DMS79 (cell line): ENCODE measurements at places on chromosomes 1 and 21.

GRCh38 chr1:109468061-109468460, 1.7 kb downstream of the SYPL2 start:
- no peak for DNase-seq

DNA sequence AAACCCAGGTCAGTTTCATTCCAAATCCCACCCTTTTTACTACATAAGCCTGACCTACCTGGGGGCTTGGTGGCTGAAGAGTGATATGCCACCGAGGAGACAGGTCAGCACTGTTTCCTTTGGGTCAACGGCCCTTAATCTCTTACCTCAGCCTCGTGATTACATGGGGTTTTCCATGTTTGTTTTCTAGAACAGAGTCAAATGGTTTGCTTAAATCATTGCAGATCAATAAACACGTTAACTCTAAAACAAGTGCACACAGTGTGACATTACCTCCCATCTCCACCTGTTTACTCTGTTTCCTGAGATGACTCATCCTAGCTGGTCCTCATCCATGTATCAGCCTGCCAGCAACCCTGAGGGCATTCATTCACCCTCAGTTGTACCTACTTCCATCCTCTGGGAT, 40.8 kb upstream of the TP53BP2 start:
- no peak for DNase-seq

DNA sequence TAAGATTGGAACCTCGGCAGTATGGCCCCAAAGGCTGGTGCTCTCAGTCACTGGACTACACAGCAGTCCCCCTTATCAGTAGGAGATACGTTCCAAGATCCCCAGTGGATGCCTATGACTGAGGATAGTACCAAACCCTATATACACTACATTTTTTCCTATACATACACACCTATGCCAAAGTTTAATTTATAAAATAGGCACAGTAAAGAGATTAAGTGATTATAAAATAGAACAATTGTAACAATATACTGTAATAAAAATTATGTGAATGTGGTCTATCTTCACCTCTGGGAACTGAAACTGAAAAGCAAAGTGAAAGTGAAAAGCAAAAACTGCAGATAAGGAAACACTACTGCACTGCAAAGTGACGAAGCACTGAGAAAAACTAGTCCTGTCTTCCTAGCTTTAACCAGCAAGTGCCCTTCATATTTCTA, 96.8 kb downstream of the INTS7 start:
- no peak for DNase-seq

- DNase-seq: no peak
Observed at GRCh38 chr1:197776351-197777105, 1.2 kb upstream of the DENND1B start.

GRCh38 chr1:207808911-207809555, 57.2 kb downstream of the CD46 start:
- DNase-seq: no peak

GRCh38 chr1:178502330-178502714, 5.6 kb upstream of the CLEC20A start:
- DNase-seq: no peak

GRCh38 chr1:91161166-91161565, 139.3 kb upstream of the ZNF644 start:
- no peak for DNase-seq

DNA sequence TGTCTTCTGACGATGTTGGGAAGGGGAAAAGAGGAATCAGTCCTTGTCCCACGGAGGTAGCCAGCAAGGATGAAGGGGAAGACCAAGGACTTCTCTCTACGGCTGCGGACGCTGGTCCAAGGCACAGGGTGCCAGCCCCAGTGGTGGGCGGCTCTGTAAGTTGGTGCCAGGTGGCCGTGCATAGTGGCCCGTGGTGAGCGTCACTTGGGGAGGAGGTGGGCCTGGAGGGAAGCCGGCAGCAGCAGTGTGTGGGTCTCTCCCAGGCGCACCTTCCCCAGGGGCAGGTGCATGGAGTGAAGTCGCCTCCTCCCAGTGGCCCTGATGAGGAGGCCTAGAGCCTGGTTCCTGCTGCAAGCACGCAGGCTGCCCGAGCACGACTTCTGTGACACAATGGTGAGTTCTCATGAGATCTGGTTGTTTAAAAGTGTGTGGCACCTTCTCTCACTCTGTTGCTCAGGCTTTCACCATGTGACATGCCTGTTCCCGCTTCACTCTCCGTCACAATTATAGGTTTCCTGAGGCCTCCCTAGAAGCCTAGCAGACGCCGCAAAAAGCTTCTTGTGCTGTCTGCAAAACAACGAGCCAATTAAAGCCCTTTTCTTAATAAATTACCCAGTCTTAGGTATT, 43.6 kb upstream of the TIAM1 start:
- DNase-seq: no peak

- no peak for DNase-seq
Observed at GRCh38 chr1:234770924-234771540, 161.1 kb upstream of the IRF2BP2 start.

DNA sequence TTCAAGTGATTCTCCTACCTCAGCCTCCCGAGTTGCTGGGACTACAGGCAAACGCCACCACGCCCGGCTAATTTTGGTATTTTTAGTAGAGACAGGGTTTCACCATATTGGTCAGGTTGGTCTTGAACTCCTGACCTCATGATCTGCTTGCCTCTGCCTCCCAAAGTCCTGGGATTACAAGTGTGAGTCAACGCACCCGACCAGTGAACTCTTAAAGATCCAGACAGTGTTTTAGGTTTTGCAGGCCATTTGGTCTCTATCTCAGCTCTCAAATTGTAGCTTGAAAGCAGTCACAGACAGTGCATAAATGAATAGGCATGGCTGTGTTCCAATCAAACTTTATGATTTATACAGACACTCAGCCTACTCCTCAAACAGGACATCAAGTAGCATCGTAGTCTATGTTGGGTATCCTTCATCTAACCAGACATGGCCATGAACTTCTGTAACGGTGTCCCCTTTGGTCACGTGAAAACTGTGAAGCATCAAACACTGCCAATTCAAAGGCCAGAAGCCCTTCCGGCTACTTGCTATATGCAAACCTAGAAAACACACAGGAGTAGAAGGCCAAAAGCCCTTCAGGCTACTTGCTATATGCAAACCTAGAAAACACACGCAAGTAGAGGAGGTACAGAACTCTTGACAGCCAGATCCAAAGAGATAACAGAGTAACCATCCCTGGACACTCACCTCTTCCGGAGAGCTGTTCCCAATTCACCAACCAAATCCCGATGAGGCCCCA, 3.1 kb downstream of the FUCA1 start:
- DNase-seq: no peak

GRCh38 chr1:78019024-78019423, 14.3 kb downstream of the DNAJB4 start:
- DNase-seq: no peak

GRCh38 chr1:68321084-68321685, 88.9 kb upstream of the WLS start:
- no peak for DNase-seq

- no peak for DNase-seq
Observed at GRCh38 chr21:25974964-25975363, 195.6 kb downstream of the APP start.

- DNase-seq: no peak
Observed at GRCh38 chr1:226414098-226414698, 6.3 kb upstream of the PARP1 start.

GRCh38 chr21:41813226-41813625, 46.4 kb upstream of the RIPK4 start:
- DNase-seq: no peak

DNA sequence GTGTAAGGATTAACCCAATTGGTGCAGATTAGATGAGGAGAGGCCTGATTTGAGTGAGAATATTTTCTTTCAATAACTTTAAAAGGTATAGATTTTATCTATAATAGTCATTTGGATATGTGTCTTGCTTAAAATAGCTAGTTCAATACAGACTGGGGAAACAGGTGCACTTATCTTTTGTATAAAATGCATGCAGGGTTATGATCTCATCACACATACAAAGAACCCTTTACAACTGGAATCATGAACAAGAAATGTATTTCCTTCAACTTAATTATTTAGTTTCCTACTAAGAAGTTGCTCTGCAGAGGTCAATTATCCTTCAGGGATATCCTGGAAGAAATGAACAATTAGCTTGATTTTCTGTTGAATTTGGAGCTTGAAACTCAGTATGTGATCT, 259.6 kb downstream of the PTBP2 start:
- no peak for DNase-seq

DNA sequence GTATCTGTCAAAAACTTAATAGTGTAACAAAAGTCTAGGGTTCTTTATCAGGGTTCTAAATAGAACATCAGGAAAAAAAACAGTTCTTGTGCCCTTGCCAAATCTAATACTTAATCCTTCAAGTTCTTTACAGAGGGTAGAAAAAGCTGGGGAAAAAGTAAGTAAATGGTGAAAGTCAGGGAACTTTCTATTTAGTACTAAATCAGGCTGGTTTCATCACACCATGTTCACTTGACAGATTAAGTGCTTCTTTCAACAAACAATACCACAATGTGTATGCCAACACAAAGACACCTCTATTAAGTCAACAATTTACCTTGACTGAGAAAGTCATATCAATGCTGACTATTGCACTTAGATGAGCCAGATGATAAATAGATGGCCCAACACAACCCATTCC, 9.7 kb downstream of the DBT start:
- DNase-seq: no peak

GRCh38 chr21:38306433-38307141, 49.8 kb downstream of the KCNJ15 start:
- no peak for DNase-seq

- DNase-seq: no peak
Observed at GRCh38 chr1:197994907-197995407, 77.8 kb downstream of the LHX9 start.

DNA sequence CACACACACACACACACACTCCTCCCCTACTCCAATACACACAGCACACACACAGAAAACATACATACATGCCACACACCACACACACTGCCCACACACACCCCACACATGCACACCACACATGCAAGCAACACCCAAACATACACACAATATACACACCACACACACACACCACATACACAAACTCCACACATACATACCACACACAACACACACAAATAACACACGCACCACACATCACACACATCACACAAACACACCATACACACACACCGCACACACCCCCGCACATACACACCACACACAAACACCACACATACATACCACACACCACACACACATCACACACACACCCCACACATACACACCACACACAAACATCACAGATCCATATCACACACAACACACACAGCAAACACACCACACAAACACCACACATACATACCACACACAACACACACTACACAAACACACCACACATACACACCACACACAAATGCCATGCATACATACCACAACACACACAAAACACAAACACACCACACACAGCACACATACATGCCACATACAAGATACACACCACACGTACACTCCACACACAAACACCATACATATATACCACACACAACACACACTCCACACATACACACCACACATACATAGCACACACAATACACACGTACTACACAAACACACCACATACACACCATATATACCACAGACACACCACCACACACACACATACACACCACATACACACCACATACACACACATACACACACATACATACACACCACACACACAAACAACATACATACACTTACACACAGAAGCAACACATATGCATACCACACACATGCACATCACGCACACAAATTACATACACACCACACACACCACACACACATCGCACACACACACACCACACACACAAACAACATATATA, 932 bp upstream of the RAB7B start:
- DNase-seq: no peak

DNA sequence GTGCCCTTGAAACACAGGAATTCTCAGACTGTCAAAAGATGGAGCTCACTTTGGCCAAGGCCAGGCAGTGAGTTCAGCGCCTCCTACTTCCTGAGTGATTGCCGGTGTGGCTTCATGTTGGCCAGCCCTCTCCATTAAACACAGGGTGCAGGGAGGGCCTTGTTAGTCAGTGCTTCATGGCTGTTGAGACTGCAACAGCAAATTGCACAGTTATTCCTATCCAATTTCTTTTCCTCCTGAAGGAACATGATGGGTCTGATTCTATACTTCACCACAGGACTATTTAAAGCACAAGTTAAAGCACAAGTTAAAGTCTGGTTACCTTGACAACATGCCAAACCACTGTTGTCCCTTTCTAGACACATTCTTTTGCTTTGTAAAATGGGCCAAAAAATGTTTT, 156.6 kb downstream of the SIPA1L2 start:
- no peak for DNase-seq

DNA sequence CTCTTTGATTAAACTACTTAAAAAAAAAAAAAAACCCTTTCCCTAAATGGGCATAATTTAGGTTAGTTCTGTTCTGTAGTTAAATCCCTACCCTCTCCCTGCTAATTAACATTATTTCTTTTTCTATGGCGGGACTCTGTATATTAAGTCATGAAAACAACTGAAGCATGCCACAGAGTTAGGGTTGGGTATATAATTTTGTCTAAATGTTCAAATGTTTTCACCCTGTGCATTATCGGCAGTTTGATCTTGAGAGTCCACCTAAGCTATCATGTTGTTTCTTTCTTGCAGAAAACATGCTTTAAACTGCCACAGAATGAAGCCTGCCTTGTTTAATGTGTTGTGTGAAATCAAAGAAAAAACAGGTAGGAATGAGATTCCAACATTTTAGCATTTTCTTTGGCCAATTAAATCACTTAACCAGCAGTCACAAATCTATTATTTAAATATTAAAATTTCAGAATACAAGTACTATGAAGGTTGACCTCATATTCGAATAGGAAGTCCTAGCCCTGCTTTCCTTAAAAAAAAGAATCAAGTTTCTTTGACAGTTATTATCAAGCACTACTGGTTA, 4.0 kb downstream of the PBX1 start:
- DNase-seq: no peak

GRCh38 chr1:62318756-62319544, at the start of gene KANK4:
Gene KANK4, minus strand, starts transcription at chr1:62319434. Its CDS starts 37,870 bp downstream, at chr1:62281564.
- DNase-seq: no peak

- no peak for DNase-seq
Observed at GRCh38 chr1:71948561-71948960, 333.8 kb downstream of the NEGR1 start.

DNA sequence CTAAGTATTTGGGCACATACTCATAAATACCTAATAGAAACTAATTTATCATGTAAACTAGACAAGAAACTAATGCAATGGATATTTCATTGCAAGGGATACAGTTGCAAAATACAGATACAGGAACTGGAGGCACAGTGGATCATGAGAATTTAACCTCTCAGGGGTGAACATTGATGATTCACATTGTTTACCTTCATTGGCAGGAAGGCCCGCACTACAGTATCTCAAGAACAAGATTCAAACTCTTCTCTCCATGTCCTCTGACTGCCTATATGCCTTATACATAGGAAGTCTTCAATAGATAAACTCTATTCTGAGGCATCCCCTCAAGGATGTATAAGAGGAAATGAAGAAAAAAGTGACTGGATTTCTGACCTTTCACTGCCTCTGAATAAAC, 18.4 kb upstream of the PTBP2 start:
- DNase-seq: no peak
